GM18507 (cell line): ENCODE measurements at places on chromosomes 12 and 14.

DNA sequence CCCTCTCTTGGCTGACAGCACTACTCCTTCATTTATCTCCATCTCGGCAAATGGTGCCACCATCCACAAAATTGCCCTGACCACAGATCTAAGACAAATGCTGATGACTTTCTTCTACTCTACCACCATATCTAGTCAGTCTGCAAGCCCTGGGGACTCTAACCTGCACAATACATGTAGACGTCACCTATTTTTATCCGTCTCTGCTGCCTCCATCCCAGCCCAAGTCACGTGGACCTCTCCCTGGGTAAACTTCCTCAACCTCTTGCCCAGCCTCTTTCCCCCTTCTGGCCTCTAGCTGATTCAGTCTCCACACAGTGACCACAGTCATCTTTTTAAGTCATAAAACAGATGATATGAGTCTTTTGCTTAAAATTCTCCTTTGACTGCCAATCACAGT lies 1203.0 kb downstream of the AACS start:
- DNase-seq = no peak

DNA sequence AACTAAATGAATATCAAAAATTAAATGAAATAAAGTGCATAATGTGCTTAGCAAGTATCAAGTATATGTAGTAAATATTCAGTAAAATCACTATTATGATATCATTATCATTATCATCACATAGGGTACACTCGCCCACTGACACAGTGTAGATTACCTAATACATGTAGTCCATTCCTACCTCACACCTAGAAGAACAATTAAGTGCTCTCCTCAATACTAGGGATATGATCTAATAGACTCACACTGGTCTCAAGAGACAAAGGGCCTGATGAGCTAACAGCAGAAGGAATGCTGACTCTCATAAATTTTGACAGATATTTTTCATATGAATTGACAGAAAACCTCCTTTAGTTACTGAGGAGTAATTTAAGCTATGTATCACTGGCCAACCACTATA lies 29.1 kb downstream of the FSCB start:
- no peak for DNase-seq

- no peak for DNase-seq
Observed at GRCh38 chr12:130799051-130799450, 40.0 kb downstream of the STX2 start.

- no peak for DNase-seq
Observed at GRCh38 chr12:123253641-123254459, 17.8 kb downstream of the CDK2AP1 start.

DNA sequence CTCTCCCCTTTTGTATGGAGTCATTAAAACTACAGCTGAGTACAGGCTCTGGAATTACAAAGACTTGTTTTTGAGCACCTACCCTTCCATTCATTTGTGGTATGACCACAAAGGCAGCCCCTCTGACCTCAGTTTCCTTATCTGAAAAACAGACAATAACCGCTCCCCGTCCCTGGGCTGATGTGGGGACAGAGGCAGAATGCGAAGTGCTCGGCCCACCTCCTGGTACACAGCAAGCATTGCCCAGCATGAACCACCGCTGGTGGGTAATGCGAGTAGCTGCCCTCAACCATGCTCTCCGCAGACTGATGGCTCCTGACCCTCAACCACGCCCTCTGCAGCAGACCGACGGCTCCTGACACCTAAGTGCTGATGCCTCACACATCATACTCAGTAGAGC lies 22.4 kb downstream of the P2RX2 start:
- DNase-seq = no peak

GRCh38 chr12:78530100-78530765 lies 334.3 kb upstream of the SYT1 start:
- no peak for DNase-seq

GRCh38 chr12:62694116-62694515 lies 227.5 kb downstream of the MON2 start:
- no peak for DNase-seq

DNA sequence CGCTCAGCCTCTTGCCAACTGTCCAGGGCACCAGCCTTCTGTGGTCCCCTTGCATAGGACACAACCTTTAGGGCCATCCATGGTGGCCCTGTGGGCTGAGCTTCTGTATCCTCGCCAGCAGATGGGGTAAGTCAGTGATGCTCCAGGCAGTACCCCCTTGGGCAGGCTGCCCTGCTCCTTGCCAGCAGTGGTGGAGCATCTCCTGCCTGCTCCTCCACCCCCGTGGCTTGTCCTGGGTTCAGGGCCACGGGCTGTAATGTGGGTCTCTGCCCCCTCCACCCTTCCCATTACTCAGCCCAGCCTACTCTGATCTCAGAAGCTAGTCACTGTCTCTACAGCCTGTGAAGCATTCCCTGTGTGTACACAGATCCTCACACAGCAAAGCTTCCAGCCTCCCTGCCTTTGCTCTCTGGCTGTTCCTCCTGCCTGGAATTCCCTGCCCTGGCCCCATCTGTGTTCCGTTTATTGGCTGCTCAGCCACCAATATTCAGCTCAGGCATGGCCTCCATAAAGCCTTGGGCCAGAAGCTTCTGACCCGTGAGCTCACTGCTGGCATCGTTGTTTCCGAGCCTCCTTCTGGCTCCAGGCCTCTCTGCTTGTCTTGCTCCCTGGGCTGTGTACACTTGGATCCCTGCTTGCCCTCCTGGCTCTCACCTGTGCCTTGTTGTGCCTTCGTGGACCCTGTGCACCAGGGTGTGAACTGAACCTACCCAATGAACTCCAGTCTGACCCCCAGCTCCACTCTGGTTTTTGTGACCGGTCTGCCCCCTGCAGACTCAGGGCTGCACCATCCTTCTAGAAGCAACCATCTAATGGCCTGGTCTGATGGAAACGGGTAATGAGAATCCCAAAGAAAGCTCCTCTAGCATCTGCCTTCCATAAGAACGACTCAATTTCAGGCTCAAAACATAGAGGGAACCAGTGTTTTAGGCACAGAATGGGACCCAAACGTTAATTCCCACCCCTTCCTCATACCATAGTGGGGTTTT lies 177.0 kb upstream of the PRMT8 start:
- no peak for DNase-seq

GRCh38 chr12:89384050-89384758 lies 31.9 kb upstream of the DUSP6 start:
- no peak for DNase-seq

GRCh38 chr14:58677996-58678395 lies 40.2 kb downstream of the DACT1 start:
- no peak for DNase-seq

GRCh38 chr12:132551641-132552031 lies 58.7 kb downstream of the LRCOL1 start:
- no peak for DNase-seq

DNA sequence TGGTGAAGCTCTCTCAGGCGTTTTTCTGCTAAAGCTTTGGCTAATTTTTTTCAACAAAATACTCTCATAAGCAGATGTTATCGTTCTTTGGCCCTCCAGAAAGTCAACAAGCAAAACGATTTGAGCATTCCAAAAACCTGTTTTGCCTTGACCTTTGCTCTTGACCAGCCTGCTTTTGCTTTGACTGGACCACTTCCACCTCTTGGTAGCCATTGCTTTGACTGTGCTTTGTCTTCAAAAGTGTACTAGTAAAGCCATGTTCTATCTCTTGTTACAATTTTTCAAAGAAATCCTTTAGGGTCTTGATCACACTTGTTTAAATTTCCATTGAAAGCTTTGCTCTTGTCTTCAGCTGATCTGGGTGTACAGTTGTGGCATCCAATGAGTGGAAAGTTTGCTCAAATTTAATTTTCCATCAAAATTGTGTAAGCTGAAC lies 10.7 kb upstream of the ARID4A start:
- DNase-seq = no peak

DNA sequence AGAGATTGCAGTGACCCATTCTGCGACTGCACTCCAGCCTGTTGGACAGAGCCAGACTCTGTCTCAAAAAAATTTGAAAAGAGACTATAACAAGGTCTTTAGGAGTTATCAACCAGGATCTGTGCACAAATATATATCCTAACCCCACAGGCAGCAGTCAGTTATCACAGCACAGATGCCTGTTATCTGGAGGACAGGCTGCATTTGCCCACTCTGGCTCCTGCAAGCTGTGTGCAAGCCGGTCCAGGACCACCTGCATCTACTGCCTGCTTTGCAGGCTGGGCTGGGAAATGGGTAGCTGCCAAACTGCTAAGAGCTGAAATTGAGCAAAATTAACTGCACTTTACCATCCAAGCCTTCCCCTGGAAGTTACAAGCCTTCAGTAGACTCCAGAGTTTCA lies 21.4 kb upstream of the RCOR1 start:
- DNase-seq = no peak

GRCh38 chr12:13661005-13661887 lies 320.2 kb downstream of the GRIN2B start:
- DNase-seq = no peak

DNA sequence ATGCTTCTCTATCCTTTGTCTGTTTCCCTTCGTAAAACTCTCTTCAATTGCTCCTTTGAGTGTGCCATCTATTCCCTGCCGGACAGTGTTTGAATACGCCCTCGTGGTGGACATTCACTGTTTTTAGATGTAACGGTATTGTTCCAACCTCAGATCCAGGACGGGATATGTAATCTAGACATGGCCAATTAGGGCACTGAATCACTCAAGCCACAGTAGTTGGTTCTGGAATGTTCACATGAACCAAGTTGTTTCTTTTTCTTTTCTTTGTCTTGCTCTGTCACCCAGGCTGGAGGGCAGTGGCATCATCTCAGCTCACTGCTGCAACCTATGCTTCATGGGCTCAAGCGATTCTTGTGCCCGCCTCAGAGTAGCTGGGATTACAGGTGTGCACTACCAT lies 204.2 kb upstream of the PLXNC1 start:
- no peak for DNase-seq
